ENCODE measurements at places on chromosomes 11 and 22.

DNA sequence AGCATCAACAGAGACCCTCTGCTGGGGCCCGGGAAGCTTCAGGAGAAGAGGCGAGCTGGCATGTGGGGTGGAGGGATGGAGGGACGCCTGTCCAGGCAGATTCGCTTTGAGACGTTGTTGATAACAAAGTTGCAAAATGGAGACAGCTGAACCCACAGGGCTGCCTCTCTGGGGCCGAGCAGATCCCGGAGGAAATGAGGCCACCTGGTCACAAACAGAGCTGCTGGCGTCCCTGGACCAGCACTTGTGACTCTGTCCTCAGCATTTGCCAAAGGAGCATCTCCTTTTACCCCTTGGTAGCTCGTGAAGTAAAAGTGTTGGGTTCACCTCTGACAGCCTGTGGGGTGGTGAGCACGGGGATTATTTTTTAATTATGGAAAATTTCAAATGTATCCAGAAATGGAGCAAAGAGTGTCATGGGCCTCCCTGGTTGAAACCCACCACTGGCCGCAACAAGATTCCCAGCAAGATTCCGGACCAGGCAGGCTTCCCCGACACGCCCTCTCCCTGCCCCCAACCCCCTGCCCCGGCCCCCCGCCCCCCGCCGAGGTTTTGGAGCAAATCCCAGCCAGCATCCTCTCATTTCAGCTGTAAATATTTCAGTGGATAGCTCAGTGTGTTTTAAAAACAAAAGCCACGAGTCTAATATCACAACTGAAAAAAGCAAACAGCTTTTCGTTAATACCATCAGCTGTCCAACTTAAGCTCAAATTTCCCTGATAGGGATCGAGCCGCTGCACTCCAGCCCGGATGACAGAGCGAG lies 20.3 kb downstream of the GRAMD4 start:
- DNase-seq: no peak

DNA sequence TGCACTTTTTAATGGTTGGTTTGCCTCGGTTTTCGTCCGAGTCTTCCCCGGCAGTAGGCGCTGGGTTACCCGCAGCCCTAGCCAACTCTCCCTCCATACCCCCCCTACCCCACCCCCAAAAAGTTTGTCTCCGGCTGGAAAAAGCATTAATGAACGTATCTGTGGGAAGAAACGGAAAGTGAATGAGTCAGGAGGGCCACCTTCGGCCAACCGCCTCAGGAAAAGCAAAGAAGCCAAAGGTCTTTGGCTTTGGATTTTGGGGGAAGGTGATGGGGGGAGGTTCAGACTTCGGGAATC lies 508 bp upstream of the FLI1 start:
- no peak for DNase-seq

DNA sequence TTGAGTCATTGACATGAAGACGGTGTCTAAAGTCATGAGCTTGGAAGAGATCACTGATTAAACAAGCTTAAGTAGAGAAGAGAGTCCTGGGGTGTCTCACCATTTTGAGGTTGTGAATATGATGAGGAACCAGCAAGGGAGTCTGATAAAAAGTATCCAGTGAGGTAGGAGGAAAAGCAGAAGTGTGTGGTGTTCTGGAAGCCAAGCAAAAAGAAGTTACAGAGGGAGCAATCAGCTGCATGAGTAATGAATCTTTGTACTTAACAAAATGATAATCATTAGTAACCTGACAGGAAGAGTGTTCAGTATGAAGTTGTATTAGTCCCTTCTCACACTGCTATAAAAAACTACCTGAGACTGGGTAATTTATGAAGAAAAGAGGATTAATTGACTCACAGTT lies 131.3 kb downstream of the C11orf87 start:
- no peak for DNase-seq

- no peak for DNase-seq
Measured at GRCh38 chr11:105489446-105489845, 120.4 kb upstream of the GRIA4 start.

DNA sequence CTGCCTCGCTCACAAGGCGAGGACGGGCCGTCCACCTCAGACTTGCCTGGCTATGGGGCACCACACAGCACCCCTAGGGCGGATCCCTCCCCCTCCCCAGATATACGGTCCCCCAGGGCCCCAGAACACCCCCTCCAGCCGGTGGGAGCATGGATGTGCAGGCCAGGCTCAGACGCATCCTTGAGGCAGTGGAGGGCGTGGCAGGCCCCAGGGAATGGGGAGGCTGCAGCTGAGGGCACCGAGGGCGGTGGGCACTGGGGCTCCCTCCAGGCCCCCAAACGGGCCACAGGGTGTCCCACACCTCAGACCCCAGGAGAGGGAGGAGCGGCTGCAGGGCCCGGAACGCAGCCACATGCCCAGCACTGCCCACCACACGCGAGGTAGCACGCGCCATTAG lies 12.1 kb downstream of the TTLL8 start:
- DNase-seq: no peak

DNA sequence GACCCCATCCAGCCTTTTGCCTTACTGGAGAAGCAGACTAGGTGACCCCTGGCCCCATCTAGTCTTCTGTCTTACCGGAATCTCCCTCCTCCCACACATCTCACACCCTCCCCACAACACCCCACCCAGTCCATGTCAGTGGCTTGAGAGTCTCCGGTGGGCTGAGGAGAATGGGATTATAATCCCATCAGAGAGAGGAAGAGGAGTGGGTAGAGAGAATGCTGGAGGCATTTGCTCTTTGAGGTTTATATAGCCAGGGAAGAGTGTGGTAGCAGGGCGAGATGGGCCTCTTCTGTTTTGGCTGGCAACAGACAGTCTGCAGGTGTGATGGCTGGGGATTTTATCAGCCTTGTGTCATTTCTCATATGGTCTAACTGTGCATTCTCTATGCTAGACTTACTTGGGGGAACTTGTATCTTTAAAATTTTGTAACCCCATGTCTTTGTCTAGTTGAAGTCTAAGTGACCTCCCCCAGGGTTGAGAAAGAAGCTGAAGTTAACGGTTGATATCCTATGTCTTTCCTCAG lies 50.3 kb downstream of the GRAMD1B start:
- no peak for DNase-seq

GRCh38 chr22:45886540-45886939 lies 90.4 kb downstream of the WNT7B start:
- DNase-seq: no peak

DNA sequence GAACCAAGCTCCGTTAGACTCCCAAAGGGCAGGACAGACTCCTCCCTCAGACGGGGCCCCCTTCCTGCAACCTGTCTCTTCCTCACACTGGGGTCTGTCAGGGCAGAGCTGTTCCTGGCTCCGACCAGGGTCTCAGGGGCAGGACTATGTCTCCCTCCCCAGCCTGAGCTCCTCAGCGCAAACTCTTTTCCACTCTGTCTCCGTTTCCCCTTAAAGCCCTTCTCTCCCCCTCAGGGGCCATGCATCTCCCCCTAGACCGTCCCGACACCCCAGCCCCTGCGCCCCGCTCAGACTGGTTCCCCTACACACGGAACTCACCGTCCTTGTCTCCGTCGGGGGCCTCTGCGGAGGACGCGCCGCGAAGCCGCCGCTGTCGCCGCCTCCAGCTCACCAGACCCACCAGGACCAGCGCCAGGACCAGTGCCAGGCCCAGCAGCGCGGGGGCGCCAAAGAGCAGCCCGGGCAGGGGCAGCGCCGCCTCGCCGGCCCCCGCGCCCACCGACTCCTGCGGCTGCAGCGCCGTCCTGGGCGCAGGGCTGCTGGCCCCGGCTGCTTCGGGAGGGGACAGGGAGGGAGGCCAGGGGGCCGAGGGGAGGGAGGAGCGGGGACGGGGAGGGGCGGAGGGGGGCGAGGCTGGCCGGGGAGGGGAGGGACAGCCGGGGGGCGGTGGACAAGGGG lies 684 bp downstream of the TNFRSF13C start:
- DNase-seq: no peak

- no peak for DNase-seq
Measured at GRCh38 chr11:12675951-12676711, 1.9 kb downstream of the TEAD1 start.

DNA sequence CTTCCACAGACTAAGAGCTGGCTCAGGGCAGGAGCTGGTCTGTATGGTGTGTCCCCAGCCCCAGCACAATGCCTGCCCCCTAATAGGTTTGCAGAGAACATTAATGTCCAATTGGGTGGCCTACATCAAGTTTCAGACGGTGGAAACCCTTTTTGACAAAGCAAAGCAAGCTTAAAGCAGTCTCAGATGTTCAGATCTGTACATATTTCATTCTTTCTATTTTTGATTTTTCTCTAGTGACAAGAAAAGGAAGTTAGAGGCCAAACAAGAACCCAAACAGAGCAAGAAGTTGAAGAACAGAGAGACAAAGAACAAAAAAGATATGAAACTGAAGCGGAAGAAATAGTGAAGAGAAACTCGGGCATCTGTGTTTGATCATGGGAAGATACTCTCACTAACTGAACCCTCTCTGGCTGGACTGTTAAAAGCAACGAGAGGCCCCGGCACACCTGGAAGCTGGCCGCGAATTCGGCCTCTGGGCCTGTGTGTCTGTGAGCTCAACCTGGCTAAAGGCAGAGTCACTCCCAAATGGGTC lies 40.5 kb downstream of the NAT10 start:
- DNase-seq: no peak

GRCh38 chr11:35494957-35495490 lies 30.4 kb downstream of the PAMR1 start:
- no peak for DNase-seq
